GM20000 (cell line): ENCODE measurements at places on chromosomes 7 and 10.

DNA sequence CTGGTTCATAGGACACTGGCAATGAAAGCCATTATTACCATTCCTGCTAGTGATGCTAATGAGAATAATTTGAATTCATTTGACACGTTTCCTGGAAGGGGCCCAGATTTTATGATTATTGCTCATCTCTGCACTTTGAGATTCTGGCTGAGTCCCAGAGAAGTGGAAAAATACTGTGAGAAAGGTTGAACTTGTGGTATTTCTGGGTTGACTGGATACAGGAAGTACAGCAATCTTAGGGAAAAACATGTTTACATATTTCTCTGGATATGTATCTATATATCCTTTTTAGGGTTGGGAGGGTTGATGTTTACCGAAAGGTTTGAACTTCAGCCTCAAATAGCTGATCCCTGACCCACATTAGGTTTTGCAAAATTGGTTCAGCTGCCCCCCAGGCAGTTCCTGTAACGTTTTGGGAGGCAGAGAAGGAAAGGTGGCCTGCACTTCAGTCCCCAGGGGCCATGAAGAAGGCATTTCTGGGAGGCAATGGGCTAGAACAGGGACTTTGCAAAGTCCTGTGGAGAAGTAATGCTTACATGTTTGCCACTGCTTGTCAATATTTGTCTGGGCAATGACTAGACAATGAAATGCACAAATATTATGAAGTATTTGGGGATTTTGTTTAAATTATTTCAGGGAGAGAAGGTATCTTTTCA lies 253.7 kb upstream of the PITRM1 start:
- no peak for DNase-seq

DNA sequence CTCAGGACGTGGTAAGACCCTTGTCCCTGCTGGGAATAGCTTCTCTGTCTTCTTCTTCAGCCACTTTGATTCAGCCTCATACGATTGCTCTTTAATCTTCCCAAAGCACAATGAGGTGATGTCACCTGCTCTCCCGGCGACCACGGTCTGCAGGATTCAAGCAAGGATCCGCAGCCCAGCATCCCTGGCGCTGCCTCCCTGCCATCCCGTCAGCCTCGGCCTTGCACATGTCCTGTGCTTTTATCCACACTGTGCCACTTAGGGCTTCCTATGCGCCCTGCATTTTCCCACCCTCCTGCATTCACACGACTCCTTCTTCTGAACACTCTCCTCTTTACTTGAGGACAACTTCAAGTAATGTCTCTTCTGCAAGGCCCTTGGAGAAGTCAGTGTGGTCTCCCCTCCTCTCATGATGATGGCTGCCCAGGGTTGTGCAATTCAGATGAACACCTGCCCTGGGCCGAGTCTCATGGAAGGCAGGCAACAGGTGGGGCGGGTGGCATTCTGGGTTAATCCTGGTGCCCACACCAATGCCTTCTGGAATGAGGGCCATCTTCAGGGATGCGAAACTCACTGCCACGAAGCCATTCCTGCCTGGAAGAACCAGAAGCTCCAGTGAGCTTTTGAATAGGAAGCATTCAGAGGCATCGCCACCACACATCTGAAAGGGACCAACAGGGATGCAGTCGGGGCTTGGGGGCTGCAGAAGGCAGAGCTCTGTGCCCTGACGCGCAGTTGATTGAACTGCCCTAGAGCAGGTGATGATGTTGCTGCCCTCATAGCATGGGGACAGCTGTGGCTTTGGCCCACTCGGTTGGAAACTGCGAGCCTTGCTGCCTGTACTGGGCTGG lies 287.5 kb downstream of the GLRX3 start:
- DNase-seq = no peak

DNA sequence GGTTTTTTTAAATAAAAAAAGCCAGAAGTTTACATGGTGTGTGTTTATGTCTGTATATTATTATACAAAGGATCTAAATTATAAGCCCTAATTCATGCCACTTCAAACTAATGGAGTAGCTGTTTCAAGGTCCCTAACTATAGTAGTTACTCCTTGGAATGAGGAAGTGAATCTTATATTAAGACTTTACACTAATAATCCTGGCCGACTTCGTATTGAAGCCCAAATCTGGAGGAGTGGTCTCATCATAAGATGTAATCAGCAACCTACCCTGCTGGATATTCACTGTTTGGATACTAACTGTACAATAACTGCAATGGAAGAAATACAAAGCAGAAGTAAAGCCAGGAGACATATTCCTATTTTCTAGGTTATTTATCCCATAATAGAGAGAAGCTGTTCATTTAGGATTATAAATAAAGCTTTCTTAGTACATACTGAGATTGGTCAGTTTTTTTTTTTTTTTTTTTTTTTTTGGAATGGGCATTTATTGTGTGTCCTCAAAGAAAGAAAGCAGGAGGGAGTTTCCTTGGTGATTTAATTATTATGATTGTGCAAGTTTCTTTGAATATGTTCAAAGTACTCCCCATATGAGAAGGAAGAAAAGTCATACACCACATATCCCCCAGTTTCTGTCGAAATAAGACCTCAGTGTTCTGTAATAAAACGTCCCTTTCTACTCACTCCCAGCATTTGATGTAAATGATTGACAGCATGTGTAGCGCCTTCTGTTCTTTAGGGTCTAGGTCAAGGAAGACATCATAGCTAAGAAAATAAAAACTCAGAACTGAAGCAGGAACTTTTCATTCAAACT lies 397.8 kb downstream of the EXOC4 start:
- DNase-seq = no peak

DNA sequence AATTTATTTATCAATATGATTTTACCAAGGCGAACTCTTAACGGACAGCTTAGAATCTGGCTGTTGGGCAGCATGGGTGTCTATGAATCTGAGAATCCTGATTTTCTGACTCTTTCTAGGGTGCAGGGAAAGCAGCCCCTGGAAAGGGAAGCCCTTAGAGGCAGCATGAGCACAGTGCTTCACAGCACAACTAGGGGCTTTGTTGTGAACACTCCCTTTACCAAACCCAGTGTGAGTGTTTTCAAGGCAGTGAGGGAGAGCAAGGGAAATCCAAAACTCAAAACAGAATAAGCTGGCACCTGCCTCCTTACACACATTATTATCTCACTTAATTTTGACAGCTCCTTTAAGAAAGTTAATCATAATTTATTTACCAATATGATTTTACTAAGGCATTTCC lies 116.3 kb upstream of the CSTF2T start:
- DNase-seq = no peak

DNA sequence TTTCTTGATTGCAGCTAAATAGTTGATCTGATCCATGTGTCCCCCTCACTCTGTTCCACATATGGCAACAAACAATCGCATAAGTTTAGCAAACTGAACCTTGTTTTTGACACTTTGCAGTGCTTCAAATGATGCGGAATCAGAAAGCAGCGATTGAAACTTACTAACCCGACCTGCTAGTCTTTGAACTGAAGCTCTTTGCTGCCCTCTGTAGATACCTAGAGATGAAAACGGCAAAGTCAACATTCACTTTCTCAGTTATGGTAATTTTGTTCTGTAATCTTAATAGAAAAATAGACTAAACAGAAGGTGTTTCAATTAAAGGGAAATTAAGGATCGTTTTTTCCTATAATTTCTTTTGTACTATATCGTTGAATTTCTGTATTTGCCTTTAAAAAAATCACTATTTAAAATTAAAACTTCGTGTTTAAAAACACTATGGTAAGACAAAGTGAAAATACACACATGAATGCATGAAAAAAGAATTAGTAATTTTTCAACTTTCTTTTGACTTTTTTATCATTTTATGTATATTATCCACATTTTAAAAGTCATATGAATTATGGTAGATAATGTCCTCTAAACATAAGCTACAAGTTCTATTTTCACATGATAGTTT lies 276.5 kb downstream of the MAGI2 start:
- DNase-seq = no peak

GRCh38 chr10:110233846-110234245 lies 26.4 kb downstream of the MXI1 start:
- no peak for DNase-seq
